ENCODE measurements at places on chromosomes 12 and 14. TPM values are rescaled to one million over a fixed set of nuclear protein-coding genes. Genes with fewer than 3 reads are reported as not detected.

- no peak for DNase-seq
These were observed 212.8 kb upstream of the NOVA1 start for GRCh38 chr14:26810631-26811030.

- no peak for DNase-seq
These were observed 114.9 kb downstream of the TMEM121 start for GRCh38 chr14:105641075-105641937.

GRCh38 chr14:79852950-79853744 lies 358.2 kb downstream of the DIO2 start:
- DNase-seq: no peak

ADIPOR2 gene
- 50.4 TPM for total RNA-seq

RD3L gene
- total RNA-seq: not detected

Data from MG63 (cell line).